Activated CD4-positive, alpha-beta T cell treated with anti-CD3 and anti-CD28 coated beads for 24 hours (primary cell): ENCODE measurements at places on chromosomes 5 and 9.

GRCh38 chr9:86827893-86828292, 119.4 kb downstream of the GAS1 start:
- no peak for DNase-seq

DNA sequence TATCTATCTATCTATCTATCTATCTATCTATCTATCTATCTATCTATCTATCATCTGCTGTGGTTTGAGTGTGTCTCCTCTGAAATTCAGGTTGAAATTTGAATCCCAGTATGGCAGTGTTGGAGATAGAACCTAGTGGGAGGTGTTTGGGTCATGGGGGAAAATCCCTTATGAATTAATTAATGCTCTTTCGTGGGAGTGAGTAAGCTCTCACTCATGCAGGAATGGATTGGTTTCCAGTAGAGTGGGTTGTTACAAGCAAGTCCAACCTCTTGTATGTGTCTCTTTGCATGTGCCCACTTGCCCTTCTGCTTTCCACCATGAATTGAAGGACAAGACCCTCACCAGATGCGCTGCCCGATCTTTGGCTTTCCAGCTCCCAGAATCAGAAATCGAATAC, 113.0 kb downstream of the ANXA1 start:
- DNase-seq: no peak

GRCh38 chr9:73714294-73714693, 562.6 kb downstream of the ANXA1 start:
- no peak for DNase-seq

GRCh38 chr5:174829511-174829864, 105.1 kb downstream of the MSX2 start:
- DNase-seq: no peak

- DNase-seq: no peak
Observed at GRCh38 chr9:110093871-110094270, 114.1 kb downstream of the C9orf152 start.

DNA sequence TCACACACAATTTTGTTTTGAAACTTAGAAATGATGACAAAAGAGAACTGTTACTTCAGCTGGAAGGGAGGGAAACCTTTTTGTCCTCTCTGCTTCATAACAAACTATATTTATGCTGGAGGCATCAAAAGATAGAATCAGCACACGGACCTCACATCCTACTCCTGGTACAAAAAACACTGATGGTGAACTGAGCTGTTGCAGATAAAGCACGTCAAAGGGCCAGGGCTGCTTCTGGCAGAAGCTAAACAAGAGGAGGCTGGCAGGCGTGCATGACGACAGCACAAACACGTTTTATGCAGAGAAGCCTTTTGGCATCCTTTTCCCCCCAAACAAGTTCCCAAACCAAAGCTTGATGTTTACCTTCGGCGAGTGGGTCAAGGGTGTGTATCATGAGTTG, 169.6 kb downstream of the SLC24A2 start:
- DNase-seq: no peak

GRCh38 chr9:2623288-2624050, 1.9 kb downstream of the VLDLR start:
- DNase-seq: no peak

DNA sequence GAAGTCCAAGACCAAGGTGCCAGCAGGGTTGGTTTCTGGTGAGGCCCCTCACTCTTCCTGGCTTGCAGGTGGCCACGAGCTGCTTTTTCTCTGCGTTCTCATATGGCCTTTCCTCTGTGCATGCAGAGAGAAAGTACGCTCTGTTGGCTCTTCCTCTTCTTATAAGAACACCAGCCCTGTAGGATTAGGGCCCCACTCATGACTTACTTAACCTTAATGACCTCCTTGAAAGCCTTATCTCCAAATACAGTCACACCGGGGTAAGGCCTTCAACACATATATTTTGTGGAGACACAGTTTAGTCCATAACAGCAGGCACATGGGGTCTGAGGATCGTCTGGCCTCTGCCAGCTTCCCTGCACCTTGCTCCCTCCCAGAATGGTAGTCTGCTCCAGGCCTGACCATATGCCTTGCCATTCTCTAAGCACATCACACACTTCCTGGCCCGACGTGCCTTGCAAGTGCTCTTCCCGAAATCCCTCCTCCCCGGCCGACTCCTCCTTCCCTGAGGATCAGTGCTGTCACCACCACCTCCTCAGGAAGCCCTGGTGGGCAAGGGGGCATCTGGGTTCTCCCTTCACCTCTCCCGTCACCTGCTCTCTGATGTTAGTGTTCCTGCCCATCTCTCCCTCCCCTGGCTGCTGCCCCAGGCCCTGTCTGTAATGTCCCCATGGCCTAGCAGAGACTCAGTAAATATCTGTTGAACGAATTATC, 200.7 kb downstream of the AOPEP start:
- no peak for DNase-seq

DNA sequence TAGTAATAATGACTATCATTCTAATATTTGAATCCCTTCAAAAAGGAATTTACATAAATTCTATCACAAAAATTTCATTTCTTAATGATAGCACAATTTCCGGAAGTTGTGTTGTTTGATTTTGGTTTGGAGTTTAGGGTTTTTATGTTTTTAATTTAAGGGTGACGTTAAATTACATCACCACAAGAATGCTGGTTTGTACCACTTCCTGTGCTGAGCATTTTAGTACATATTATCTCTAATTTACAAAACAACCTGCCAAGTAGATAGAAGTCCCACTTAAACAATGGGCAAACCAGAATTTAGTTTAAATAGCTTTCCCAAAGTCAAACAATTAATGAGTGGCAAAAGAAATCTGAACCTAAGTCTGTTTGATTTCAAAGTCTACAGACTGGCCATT, 63.4 kb downstream of the DENND1A start:
- DNase-seq: no peak
